ENCODE measurements at places on chromosomes 5 and 9.

GRCh38 chr5:35921930-35922329 is 16.5 kb downstream of the CAPSL start:
- no peak for DNase-seq

GRCh38 chr5:1827886-1828397 is 26.7 kb downstream of the NDUFS6 start:
- DNase-seq = no peak

- DNase-seq = no peak
These were observed 60.1 kb upstream of the AFAP1L1 start for GRCh38 chr5:149211566-149211965.

- no peak for DNase-seq
These were observed 3.4 kb downstream of the IL13 start for GRCh38 chr5:132661231-132662003.

GRCh38 chr5:171681677-171682076 is 103.9 kb upstream of the SMIM23 start:
- no peak for DNase-seq

DNA sequence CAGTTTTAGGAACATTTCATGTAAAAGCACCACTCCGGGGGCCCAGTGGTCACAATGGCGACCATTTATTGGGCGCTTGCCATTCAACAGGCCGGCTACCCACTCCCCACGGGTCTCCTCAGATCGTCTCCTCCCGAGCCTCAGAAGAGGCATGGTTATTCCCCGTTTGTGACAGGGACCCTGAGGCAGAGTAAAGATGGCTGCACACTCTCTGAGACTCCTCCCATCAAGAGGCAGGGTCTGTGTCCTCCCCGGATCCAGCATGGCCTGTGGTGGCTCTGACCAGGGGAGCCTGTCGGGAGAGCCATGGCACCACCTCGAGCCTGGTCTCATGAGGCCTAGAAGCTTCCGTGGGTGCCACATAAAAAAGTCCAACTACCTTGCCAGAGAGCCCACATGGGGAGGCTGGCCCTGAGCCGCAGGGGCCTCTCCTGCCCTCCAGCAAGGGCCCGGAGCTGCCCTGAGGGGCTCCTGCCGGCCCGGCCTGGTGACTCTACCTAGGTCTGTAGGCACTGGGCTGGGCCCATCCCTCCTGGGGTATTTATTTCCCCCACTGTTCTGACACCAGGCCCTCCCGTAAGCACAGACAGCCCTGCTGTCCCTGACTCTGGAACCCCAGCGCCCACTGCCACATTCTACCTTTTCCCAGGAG is 90.8 kb downstream of the VAV2 start:
- no peak for DNase-seq

GRCh38 chr5:19565466-19565865 is 422.5 kb downstream of the CDH18 start:
- DNase-seq = no peak

DNA sequence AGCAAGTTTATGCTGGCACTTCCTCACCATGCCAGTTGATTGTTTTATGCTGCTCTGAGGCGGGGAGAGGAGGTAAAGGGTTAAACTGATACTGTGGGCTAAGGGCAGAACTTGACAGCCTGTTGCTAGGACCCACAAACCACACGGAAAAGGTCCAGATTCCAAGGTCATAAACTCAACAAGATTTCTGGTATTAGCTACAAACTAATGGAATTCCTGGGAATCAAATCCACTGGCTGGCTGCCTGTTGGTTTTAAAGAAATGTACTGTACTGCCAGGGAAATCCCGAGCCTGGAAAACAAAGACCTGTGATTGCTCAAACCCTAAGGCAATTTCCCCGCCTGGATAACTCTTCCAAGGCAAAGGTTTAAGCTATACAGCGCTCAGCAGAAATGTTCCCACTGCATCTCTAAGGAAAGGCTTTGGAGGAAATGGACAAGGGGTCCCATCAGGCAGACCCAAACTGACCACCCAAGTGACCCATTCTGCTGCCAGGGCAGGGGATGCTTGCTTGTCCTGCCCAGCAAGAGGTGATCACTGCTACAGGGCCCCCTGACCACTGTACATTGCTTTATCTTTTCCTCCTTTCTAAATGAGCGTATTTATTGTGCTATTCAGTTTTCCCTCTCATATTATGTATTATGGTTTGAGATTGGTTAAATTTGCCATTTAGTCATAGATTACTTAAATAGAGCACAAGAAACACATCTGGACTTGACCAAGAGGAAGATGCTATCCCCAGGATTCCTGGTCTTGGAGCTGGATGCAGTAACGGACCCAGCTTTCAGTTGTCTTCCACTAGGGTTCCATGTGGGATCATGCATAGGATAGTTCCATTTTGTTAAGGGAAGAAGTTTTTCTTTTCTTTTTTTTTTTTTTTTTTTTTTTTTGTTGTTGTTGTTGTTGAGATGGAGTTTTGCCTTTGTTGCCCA is 124.3 kb downstream of the SUSD1 start:
- no peak for DNase-seq

GRCh38 chr5:172744123-172745104 is 26.6 kb downstream of the DUSP1 start:
- DNase-seq = no peak

DNA sequence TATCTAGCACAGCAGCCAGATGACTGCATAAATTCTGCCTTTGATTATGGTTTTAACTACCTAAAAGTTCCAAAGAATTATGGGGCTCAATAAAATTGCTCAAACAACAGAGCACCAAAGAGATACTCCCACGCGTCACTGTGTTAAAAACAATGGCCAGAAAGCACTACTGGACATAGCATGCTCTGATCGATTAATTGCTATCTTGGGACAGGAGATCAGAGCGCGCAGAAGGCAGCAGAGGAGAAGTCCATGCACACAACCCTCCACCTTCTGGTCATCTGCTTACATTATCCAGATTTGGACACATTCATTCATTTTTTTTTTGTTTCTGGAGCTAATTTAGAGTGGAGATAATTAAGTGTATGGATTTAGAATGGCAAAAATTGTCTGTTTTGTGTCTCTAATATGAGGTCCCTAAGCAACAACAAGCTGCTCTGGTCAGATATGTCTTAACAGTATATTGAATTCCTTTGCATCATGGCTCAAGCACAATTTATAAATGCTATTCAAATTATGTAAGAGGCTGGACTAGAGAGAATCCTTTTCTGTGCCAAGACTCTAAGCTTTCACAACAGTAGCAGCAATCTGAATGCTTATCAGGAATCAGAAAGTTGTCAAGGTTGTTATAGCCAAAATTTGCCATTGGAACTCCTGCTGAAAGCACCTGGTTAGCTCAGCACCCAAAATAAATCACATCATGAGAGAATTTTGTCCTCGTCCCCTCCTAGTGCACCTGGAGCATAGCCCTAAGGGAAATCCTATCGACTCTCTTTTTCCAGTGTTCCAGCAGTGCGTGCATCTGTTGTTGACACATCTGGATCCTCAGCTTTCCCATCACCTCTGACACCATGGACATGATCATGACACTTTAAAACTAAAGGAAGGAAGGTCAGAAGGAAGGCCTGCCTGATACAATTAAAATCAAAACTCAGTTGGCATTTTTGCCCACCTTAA is 98.6 kb upstream of the HMHB1 start:
- no peak for DNase-seq

DNA sequence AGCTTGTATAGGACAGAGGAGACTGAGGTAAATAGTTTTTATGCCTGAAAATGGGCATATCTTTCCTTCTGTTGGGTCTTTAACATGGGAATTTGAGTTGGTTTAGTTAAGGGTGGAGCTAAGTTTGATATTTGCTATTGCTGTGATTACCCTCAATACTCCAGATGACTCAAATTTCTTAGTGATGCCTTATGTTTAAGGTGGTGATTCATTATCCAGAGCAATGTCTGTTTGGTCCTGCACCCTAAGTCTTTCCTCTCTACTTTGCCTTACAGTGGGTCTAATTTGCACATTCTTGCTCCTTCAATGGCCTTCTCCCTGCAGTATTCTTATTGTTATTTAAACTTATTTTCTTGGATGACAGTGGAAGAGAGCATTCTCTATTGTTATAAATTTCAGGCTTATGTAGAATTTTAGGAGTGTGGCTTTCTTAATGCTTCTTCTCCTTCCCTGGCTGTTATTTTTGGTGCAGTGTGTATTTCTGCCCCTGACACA is 312.9 kb upstream of the RPS23 start:
- no peak for DNase-seq

DNA sequence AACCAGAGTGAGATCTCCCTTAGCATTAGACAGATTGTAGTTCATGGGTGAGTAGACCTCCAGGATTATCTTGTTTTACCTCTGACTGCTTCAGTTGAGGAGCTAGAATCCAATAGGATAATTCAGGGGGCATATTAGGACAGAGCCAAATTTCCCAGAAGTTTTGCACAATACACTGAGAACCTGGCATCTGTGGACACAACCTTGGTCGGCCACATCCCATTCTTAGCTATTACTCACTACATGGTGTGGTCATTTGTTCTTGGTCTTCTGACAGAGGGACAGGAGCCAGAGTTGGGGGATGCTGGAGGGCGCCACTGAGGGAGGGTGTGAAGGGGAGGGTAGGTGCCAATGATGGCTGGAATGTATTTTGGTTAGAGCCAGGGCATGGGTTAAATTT is 66.6 kb downstream of the NPR3 start:
- no peak for DNase-seq

GRCh38 chr5:112036206-112036605 is 279.2 kb upstream of the NREP start:
- no peak for DNase-seq

DNA sequence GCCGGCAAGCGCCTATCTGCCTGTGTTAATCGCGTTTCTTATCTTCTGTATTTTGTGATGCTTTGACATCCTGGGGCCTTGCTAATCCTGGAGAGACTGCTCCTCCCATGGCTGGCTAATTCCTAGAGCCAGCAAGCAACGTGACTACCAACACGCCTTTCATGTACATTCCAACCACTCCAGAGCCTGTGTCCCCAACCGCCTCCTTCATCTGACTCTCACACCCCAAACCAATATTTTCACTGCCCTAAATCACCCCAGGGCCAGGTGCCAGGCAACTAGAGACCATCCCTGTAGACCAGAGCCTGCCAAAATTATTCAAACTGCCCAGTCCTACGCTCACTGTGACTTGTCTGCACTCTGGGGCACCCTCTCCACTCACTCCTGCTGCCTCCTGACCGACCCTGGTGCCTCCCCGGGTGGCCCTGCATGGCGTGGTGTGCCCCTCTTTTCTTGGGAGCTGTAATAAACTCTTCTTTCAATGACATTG is 50.5 kb upstream of the COL5A1 start:
- no peak for DNase-seq

GRCh38 chr5:50710838-50711237 is 44.4 kb downstream of the PARP8 start:
- DNase-seq = no peak

- DNase-seq = no peak
These were observed 190.0 kb downstream of the OLFM1 start for GRCh38 chr9:135277219-135278201.
